Activated T-helper 1 cell treated with anti-CD3 and anti-CD28 coated beads, Interleukin-2, amount 50 U/mL, for 16 hours (primary cell): ENCODE measurements at places on chromosomes 3 and 15.

- DNase-seq = no peak
Observed at GRCh38 chr15:92083190-92083589, 229.7 kb downstream of the SLCO3A1 start.

DNA sequence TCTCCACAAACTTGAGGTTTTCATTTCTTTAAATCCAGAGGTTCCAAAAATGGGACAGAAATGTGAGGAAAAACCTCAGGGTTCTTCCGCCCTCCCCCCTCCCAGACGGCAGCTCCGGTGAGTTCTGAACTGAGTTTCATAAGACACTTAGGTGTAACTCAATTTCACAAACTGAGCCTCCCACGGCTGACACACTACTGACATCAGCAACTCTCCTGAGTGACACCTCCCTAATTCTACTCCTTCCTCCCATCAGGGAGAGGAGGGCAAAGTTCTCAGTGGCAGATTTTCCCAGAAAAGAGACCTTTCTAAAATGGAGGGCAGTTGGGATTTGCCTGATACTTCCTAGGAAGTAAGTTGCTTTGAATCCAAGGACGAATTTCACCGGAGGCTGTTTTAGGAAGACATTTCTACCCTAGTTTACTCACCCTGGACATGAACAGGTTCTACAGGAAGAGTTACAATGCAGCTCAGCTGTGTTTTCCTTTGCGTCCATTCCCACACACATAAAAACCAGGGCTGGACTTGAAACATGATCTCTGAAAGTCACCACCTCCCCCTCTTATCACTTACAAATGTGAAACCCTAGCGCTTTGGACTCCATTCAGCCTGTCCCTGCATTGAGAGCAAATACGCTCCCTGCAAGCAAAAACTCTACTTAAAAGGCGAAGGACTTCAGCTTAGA, 78.1 kb upstream of the LMOD3 start:
- DNase-seq = peak; percentile 34

GRCh38 chr15:84816694-84817465, at the start of gene ALPK3:
Gene ALPK3 (plus strand): TSS chr15:84817356. CDS start chr15:84817453, 97 bp downstream.
- DNase-seq = no peak

GRCh38 chr3:13891492-13892073, 11.7 kb upstream of the WNT7A start:
- no peak for DNase-seq

DNA sequence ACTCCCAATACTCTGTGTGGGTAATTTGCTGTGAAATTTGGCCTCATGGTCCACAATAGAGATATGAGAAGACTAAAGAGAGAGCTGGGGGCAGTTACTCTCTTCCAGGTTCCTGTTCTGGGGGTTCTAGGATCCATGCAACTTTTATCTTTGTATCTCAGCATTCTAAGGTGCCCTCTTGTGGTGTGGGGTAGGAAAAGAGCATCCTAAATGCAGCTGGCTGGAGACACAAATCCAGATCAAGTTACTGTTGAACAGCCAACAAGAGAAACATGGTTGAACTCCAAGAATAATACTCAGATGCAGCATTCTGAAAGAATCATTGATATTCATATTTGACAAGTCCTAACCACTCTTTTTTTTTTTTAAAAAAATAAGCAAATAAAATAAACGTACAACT, 238.2 kb downstream of the GREM1 start:
- no peak for DNase-seq

- DNase-seq = no peak
Observed at GRCh38 chr3:159781867-159782266, 206.8 kb upstream of the IL12A start.

DNA sequence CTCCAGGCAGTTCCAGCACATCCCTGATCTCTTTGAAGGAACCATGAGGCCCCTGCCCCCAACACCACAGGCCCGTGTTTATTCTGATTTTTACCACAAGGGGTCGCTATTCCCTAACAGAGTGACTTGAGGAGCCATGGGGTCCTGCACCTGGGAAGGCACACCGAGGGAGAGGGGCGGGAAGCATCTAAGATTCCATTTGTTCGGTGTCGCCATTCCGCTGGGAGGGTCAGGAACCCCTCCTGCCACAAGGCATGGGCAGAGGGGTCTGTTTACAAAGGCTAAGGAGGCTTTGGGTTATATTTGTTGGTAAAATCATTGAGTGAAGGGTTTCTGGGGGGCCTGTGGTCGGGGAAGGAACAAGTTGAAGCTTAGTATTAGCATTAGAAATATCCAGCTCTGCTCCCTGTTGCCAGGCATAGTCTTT, 77.1 kb downstream of the WDR76 start:
- no peak for DNase-seq

DNA sequence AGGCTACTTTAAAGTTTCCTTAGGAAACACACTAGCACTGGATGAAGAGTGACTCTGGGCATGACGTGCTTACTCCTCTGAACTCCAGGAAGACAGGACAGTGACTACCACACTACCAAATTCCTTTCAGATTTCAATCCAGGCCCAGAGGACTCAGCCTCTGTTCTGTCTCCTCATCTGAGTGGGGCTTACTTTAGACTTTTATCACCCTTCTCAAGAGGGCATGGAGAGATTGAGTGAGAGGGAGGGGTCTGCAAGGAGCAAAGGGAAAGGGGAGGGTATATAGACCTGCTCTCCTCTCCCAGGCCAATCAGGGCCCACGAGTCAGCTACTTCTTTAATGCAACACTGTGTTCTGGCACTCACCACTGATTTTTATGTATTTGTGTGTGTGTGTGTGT, 29.4 kb upstream of the RSL24D1 start:
- no peak for DNase-seq

- no peak for DNase-seq
Observed at GRCh38 chr3:45567730-45568172, 26.8 kb upstream of the LIMD1 start.

- no peak for DNase-seq
Observed at GRCh38 chr3:178205740-178206139, 330.5 kb upstream of the KCNMB2 start.

- DNase-seq = no peak
Observed at GRCh38 chr3:124999317-124999716, 56.5 kb downstream of the HEG1 start.

DNA sequence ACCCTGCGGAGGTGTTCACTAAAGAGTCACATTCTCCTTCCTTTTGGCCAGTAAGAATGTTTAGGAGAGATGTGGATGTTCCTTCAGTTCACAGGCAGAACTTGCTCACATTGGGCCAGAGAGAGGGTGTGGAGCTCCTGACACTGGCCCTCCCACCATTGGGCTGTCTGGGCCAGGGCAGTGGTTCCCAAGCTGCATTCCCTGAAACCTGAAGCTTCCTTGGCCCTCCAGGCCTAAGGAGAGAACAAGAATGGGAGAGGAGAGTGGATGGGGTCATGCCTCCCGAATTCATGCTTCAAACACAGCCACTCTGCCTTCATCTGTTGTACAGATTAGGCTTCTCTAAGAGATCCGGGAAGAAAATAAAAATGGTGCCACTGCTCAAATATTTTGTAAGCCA, 257.4 kb downstream of the RORA start:
- no peak for DNase-seq

DNA sequence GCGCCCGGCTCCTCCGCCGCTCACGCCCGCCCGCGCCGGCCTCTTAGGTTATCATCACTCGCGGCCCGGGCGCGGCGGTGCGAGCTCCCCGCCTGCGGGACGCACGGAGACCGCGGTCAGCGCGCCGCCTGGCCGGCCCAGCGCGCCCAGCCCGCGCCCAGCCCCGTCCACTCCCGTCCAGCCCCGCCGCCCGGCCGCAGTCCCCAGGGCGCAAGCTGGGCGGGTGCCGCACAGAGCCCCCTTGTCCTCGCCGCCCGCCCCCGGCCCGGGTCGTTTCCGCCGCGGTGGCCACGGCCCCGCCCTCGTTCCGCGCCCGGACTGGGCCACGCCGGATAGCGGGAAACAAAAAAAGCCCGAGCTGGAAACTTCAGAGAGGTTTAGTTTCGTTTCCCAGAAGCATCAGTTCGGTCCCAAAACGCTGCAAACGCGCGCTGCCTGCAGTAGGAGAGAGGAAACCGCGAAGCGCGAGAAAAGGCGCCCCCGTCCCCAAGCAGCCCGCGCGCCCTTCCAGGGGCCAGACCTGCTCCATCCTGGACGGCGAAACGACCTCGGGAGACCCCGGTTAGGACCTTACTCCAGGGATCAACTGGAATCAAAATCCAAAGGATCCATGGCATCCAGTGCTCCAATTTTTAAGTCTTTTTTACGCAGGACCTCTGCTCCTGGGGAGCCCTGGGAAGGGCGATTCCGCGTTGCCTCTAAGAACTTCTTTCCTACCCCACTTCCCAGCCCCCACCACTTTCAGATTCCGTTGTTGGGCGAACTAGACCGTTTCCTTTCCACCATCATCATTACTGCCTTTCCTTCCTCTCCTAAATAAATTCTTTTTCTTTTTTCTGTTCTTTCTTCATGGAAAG, at the start of gene ATP10A:
ATP10A (minus strand) TSS at position 217 of the 857 bp plus-strand sequence. CDS start 231 bp downstream, outside the sequence.
- DNase-seq = no peak

GRCh38 chr15:74622758-74623157, 7.1 kb downstream of the CLK3 start:
- no peak for DNase-seq

DNA sequence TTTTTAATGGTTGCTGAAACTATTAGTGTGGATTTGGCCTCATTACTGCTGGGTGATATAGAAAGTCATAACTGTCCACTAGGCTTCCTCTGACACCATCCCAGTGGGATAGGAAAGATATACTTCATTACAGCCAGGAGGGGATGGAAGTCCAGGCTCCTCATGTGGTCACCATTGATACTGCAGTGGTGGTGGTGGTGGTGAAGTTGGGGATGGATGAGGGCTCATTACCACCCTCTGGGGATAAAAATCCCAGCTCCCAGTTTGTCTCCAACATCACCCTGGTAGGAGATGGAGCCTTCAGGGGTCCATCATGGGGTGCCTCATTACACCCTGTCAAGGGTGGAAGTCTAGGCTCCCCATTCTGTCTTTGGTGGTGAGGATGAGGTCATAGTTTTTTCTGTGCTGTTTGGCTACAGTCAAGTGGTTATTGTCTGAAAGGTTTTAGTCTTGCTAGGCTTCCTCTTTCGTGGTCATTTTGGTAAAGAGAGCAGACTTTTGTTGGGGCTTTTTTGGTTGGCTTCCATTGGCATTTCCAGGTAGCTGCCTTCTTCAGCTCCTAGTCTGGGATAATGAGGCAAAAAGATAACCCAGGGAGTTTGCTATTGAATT, 30.1 kb upstream of the FILIP1L start:
- no peak for DNase-seq

DNA sequence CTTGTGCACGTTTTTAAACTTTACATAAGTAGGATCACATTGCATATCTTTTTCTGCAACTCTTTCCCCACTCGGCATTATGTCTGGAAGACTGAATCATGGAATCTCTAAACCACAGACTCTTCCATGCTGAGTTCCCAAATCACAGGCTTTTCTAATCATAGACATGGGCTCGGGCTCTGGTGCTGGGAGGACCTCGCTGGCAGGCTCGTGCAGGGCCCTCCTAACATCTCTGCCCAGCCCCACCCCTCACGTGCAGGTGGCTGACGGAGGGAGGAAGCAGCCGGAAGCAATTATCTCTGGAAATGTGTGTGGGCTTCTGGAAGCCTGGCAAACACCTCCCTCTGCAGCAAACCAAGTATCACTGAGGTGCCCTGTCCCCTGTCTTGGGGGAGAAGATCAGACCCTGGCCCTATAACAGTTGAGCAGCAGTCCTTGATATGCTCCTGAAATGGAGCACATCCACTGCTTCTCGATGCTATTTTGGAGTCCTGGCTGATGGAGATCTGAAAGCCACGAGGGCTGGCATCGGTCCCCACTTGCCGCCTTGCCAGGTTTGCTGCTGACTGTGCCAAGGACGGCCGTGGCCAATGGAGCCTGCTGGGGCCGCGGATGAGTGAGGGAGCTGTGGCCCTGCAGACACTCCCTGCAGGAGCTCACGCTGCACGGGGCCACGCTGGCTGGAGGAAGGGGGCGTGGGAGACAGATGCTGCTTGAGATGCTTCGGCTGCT, 4.4 kb upstream of the IQSEC1 start:
- no peak for DNase-seq

DNA sequence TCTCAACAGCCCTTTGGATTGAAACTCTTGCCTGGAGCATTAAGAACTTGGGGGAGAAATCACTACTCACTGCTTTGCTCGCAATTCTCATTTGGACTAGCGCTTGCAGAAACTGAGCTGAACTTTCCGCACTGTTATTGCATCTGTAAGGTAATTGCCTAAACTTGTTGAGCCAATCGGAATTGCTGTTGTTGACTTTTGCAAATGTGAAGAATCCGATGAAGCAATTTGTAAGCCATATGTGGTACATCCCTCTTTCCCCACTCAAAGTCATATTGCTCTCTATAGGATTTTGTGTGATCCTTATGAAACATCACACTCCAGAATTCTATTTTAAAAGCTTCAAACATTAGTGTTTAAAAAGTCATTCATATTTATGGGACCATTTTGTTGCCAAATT, 191.7 kb upstream of the GBE1 start:
- DNase-seq = no peak

DNA sequence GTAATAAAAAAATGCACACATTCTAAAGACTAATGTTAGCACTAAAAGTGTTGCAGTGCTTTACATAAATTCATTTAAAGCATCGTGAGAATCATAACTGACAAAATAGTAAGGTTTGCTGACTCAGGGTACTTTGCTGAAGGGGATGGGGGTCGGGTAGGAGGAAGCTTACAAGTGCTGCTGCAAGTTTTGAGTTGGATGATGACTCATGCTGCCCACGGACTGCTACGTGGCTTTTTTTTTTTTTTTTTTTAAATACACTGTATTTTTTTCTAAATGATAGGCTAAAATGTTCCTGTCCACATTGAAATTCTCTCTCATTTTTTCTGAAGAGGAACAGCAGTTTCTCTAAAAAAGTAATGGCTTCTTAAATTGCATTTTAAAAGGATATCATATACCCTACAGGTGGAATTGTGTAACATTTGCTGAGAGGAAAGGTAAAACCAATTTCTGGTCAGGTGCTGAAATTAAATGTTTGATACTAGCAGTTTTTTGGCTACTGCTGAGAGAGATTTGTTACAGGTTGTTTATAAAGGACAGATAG, 2.2 kb downstream of the MAPK6 start:
- peak; percentile 55 for DNase-seq

DNA sequence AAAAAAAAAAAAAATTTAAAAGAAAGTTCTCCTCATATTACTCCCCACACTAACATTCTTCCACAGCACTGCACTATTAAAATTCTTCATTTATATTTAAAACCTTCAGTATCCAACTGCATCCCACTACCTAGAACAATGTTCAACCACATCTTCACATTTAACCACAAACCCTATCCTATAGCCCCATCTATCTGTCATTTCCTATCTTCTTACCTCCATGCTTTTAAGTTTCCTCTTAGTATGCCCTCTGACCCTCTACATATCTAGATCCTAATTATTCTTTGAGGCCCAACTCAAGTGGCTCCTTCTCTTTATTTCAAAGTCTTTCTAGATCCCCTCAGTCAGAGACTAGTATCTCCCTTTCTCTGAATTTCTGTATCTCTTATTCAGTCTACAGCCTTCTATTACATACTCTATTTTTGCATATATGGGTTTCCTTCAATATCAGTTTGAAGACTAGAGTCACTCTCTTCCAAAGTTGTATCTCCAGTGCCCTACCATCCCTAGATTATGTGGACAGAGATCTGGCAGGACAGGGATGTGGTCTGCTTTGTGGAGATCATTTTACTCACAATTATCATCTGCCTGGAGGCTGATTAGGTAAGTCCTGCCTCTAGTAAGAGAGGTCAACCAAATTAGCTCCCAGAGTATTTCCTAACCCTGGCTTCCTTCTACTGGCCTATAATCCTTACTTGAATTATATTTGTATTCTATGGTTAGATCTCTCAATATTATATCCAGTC, 1.4 kb downstream of the CIAO2A start:
- no peak for DNase-seq

- DNase-seq = no peak
Observed at GRCh38 chr15:66573719-66574595, 8.2 kb upstream of the LCTL start.

- no peak for DNase-seq
Observed at GRCh38 chr3:64081235-64081630, 57.9 kb upstream of the PSMD6 start.
